ENCODE measurements at places on chromosomes 1 and 21.

DNA sequence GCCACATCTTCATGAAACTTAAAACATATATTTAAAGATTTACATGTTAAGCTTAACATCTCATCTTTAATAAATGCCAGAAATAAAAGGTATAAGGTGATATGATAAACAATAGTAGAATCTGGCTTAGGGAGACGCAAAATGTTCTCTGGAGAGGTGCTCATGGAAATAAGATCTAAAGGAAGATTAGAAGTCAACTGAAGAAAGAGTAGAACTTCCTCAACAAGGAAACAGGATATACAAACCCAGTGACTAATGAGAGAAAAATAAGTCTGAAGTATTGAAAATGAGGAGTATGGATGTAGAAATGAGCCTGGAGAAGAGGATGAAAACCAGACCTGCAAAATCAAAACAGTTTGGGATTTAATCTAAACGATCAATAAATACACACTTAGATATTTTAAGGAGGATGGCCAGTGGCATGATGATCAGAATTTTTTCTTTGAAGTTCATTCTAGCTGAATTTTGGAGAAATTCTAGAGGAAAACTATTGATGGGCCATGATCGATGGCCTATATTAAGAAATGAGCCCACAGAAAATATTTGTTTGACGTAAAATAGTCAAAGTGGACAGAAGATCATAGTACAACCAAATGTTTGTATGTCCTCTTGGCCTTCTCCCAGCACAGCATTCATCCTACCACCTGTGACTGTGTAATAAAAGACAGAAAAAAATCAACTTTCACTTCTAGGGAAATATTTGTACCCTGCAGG, 387.9 kb upstream of the PTBP2 start:
- DNase-seq = no peak

DNA sequence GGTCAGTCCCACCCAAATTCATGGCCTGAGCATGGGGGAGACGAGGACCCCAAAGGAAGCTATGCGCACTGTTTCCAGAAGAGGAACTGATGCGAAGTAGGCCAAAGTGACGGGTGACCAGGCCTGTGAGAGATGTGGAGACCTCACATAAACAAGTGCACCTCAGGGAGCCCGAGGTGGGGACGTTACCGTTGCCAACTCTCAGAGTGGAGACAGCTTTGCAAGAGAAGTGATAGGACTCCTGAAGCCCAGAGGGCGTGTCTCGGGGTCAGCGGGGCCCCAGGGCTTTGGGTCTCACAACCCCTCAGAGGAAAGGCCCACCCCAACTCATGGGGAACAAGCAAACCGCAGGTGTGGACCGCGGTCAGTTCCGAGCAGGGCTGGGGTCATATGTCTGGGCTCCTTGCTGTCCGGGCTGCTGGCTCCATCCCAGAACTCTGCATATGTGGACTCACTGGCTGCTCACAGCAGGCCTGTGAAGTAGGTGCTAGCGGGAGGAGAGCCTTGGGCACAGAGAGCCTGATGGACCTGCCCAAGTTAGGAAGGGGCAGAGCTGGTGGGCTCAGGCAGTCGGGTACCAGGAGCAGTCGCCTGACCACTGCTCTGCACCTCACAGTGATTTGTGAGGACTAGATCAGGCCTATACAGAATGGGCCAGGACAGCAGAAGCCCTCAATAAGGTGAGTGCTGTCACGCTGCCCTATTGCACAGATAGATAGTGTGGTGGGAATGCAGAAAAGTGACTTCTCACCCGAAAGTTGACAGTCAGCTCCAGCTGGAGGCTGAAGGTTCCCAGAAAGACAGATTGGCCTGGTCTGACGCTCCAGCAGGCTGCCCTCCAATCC, 26.2 kb downstream of the STUM start:
- DNase-seq = no peak

GRCh38 chr1:30786264-30786991, 28.9 kb upstream of the LAPTM5 start:
- no peak for DNase-seq

GRCh38 chr1:226627924-226628611, 79.5 kb downstream of the STUM start:
- DNase-seq = no peak

GRCh38 chr1:150182247-150182646, 32.5 kb downstream of the PLEKHO1 start:
- DNase-seq = no peak

- no peak for DNase-seq
Measured at GRCh38 chr1:79448426-79448825, 441.9 kb upstream of the ADGRL4 start.

GRCh38 chr21:33268737-33269441, 2.7 kb downstream of the IL10RB start:
- DNase-seq = peak; percentile 69

- peak; percentile 41 for DNase-seq
Measured at GRCh38 chr1:30856260-30856790, 52.2 kb downstream of the SDC3 start.

DNA sequence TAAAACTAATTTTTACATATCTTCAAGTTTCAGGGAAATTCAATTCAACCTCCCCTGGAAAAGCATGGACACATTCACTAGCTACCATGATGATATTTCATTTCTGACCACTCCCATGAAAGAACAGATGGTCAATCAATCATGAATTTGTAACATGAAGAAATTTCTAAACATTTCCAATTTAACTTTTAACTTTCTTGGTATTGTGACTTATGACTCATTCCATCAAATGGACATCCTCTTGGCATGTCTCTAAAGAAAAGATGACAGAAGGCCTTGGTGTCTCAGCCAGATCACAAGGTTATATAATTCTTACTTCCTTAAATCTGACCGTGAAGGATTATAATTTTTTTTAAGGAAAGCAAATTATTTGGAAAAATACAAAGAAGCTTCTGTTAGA, 10.5 kb upstream of the MCOLN3 start:
- no peak for DNase-seq

DNA sequence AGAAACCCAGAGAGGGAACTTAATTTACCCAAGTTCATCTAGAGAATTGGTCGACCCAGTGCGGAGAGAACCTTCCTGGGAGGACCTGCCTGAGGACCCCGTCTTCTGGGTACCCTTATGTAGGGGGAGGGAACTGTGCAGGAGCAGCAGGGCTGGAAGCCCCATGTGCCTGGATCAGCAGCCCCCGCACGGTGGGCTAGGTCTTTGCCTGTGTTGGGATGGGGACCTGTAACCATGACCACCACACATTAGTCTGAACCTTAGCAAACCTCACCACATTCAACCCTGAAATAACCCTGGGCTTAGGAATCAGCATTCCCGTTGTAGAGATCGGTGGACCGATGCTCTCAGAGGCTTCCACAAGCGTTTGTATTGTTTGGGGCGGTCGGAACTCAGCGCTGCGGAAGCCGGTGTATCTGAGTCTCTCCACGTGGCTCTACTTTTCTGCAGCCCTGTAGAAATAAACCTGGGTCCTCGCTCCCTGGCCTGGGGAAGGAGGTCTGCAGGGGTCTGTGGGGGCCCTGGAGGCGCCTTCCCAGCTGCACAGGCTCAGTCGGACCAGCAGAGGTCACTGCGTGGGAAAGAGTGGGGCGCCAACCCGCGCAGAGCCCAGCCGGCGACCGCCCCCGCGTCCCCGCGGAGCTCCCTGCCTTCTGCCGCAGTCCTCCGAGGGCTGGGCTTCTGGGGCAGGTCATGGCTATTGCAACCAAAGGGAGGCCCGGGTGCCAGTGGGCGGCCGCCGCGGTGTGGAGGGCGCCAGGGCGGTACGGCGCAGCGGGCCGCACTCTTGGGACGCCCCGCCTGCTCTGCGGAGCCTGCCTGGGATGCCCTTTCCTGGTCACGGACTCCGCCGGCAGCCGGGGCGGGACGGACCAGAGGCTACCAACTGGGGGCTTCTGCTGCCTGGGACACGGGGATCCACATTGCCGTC, 36.2 kb upstream of the KCNA10 start:
- no peak for DNase-seq

DNA sequence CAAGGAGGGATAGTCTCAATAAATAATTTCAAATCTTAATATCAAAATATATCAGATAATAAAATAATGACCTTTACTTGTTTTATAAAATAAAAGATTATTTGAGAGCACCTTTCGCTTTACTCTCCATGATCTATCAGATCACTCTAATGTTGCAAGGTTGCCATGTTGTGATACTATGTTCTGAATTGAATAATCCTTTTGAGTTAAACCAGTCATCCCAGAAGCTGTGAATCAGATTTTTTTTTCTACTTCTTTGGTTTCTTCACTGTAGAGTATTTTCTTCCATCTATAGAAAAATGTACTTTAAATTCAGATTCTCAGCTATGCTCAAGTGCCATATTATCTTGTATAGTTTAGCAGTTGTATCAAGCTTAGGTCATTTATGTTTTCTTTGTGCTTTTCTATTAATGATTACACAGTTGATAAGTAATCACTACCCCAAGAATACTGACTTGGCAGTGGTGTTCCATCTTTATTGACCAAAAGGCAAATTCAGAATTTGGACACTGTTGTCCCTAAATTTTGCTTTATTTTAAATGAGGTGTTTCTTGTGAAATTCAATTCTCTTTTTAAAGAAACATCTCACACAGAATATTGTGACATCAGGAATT, 32.9 kb downstream of the BRDT start:
- no peak for DNase-seq

GRCh38 chr1:178614286-178614685, 101.4 kb downstream of the TEX35 start:
- DNase-seq = no peak

DNA sequence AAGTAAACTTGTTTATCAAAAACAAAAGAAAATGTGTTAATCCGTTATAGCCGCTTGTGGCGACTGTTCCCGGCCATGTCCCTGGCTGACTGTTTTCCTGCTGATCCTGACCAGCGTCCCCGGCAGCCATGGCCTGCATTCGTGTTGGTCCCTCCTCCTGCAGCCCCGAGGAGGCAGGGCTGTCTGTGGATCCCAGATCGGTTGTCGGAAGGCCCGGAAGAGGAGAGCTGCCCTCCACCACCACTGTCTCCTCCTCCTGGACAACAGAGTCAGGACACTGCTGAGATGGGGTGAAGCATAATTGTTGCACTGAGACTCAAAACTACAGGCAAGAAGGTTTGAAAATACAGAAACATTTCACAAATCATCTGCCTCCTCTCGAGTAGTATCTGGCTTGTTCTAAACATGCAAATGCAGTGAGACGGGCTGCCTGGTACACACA, 3.6 kb upstream of the MXRA8 start:
- DNase-seq = no peak

GRCh38 chr1:92707292-92707691, 77.6 kb downstream of the EVI5 start:
- no peak for DNase-seq

Measured in SHP77 treated with DMSO at 0.1 percent for 48 hours (cell line).